PC-3 (cell line): ENCODE measurements at places on chromosomes 11 and 22.
A peak's percentile ranks its signal among the peaks of the same experiment; 100 is the strongest.

GRCh38 chr11:47306484-47306844, 36.5 kb downstream of the MADD start:
- no peak for DNase-seq

DNA sequence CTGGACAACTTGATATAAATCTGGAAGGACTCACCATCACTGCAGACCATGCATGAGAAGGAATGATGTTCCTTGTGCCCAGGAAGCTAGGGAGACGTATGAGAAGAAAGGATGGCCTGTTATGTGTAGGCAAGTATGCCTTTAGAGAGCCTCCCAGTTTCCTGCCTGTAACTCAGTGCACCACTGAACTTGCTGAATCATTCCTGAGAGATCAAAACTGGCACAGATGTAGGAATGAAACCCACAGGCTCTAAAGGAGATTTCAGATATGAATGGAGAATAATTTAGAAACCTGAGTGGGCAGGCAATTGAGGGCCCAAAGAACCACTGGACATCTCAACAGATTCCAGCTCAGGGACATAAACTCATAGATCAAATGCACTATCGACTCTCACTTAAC, 38.4 kb upstream of the PRSS23 start:
- no peak for DNase-seq

DNA sequence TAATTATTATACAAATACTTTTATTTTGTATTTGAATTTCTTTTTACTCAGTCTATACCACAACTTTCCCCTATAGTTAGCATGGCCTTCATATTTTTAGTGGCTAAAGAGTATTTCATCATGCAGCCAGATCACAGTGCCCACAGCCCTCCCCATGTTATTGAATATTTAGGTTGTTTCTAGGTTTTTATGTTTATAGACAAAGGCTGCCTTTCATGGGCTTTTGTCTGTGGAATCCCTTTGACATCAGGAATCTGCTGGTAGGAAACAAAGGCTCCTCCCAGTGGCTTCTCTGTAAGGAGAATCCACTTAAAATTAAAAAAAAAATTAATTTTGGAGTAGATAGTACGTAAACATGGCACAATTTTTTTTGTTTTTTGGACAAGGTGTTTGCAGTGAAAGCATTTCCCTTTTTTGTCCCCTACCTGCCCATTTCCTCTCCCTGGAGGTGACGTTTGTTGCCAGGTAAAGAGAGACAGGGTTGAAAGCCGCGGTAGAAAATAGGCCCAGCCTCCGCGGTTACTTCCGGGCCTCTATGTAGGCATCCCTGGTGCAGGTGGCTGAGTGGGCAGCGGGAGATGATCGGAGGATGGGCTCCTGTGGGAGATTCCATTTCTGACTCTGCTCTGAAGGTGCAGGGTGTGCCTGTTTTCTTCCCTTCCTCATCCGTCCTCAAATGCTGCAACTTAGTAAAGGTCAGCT, 82.2 kb upstream of the OR4B1 start:
- no peak for DNase-seq

- DNase-seq: no peak
Observed at GRCh38 chr11:132312701-132313111, 942.3 kb downstream of the NTM start.

DNA sequence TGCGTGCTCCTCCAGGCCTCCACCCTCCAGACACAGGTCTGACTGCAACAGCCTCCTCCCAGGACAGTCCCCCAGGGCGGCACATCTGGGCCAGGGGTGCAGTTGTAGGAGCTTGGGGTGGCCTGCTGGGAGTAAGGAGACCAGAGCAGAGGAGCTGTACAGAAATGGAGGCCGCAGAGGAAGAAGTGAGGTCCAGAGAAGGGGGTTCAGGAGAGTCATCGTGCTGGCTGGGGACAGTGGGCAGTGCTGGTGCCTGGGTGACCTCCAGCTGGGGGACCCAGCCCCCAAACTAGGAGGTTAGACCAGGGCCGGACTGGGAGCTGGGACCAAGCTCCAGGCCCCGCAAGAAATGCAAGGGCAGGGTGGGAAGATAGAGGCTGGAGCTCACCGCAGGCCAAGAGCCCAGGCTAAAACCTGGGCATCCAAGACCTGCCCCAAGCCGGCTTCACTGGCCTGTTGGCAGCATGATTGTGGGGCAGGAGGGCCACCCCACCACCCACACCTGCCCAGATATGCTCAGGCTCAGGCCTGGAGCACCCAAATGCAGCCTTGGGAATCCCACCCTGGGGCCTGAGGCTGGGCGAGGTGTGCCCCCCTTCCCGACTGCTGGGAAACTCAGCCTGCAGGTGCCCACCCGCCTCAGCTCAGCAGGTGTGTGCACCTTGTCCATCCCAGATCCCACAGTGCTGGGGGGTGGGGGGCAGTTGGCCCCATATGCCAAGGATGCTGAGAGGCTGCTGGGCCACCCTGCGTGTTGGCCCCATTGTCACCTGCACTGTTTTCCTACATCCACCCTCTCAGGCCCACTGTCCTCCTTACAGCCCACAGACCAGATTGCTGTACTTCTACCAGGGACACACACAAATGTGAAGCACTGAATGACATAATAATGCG, 96.9 kb downstream of the MORC2 start:
- no peak for DNase-seq

GRCh38 chr11:35529971-35530495, 4.6 kb upstream of the PAMR1 start:
- DNase-seq: peak; percentile 91

DNA sequence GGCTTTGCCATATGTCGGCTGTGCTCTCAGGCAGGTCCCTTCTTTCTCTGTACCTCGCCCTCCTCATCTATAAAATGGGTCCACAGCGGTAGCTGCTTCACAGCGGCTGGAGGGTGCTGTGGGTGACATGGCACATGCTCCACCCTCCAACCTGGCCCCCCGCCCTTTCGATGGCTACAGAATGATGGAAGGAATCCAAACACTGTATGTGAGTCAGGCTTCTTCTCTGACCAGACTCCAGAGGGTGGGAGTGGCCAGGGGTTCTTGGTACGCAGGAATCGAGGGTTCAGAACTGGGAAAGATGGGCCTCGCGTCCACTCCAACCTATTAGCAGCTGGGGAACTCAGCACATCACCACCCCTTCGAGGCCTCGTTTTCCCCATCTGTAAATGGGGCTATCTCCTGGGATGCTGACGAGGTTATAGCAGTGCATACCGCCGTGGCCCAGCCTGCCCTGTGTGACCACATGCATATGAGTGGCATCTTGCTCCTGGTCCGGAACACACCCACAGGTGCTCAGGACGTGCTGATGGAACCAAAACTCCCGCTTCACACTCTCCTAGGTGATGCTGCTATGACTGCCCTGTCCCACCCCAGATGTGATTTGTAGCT, 26.4 kb downstream of the MN1 start:
- DNase-seq: no peak

GRCh38 chr11:84146826-84147225, 860.7 kb upstream of the CCDC90B start:
- DNase-seq: no peak

- DNase-seq: no peak
Observed at GRCh38 chr11:12053606-12054361, 45.4 kb upstream of the DKK3 start.

DNA sequence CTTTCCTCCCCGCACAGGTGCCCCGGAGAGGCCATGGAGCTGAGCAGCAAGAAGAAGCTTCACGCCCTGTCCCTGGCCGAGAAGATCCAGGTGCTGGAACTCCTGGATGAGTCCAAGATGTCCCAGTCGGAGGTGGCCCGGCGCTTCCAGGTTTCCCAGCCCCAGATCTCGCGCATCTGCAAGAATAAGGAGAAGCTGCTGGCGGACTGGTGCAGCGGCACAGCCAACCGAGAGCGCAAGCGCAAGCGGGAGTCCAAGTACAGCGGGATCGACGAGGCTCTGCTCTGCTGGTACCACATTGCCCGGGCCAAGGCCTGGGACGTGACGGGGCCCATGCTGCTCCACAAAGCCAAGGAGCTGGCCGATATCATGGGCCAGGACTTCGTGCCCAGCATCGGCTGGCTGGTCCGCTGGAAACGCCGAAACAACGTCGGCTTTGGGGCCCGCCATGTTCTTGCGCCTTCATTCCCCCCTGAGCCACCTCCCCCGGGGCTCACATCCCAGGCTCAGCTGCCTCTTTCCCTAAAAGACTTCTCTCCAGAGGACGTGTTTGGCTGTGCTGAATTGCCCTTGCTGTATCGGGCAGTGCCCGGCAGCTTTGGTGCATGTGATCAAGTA, 1.3 kb downstream of the TIGD3 start:
- no peak for DNase-seq

- no peak for DNase-seq
Observed at GRCh38 chr11:115267871-115268270, 236.3 kb downstream of the CADM1 start.

GRCh38 chr22:39209756-39210155, 35.0 kb downstream of the PDGFB start:
- no peak for DNase-seq

GRCh38 chr11:69884286-69884685, 65.1 kb upstream of the FGF3 start:
- no peak for DNase-seq

DNA sequence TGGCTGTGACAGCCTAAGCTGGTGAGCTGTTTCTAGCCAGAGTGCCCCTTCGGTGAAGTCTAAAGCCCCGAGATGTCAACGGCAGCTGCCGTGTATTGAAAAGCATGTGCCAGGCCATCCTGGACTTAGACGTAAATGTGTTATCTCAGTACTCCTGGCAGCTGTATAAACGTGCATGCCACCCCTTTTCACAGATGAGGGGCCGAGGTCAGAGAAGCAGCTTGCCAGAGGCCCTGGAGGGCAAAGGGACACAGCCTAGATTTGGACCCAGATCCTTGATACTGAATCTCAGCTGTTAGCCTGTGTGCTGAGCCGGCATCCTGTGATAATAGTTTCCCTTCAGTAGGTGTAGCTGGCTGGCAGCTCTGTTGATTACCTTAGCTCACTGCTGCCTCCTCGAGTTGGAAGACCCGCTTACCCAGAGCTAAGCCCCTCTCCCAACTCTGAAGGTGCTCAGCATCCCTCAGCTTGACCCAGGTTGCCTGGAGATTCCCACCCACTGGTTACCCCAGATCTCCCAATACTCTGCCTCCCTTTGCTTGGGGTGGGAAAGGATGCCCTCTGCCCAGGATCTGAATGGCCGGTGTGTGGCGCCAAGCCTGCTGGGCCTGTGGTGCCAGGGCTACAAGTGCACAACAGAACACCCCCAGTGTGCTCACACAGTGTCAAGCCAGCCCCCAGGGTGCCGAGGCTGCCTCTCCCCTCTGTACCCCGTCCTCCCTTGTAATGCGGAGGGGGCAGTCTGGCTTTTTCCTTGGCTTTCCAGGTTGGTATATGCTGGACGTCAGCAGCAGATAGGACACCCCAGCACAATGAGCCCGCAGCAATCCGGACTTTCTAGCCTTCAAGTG, 59.8 kb upstream of the WNT7B start:
- peak; percentile 57 for DNase-seq

DNA sequence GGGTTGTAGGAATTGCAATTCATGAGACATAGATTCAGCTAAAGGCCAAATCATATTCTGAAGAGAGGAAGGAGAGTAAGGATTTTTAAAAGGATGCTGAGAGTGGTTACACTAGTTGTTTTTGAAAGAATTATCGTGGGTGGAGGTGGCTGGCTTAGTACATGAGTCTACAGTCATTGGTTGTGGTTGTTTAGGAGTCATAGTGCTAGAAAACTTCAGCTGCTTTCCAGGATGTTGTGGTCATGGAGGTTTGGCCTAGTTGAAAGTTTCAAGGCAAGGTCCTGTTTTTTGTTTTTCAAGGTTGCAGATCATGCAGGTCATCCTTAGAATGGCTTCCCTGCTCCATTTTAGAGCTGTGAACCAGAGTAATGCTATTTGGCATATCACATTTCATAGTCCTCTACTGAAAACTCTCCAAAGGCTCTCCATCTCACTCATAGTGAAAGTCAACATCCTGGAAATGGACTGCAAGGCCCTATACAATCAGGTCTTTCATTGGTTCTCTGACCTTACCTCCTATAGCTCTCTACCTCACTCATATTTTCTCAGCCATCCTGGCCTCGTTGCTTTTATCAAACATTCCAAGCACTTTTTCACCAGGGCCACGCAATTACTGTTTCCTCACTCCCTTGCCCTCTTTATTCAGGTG, 26.1 kb upstream of the ZBTB44 start:
- no peak for DNase-seq

DNA sequence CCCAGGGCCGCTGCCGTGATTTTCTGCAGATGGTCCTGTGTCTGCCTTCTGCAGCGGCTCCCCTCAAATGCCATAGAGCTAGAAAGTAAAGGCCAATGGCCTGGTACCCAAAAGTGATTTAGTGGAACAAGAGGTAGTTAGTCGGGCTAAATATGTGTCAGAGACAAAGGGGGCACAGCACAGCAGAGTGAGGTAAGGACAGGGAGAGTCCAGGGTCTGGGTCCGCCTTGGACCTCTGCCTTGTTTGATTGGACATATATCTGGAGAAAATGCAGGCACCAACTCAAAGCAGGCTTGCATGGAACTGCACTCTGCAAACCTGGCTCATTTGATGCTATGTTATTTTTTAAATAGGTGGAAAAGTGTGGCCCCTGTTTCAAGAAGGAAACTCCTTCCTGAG, 249.6 kb upstream of the B3GAT1 start:
- DNase-seq: no peak

- DNase-seq: peak; percentile 83
Observed at GRCh38 chr11:69447786-69448185, 33.7 kb upstream of the LINC01488 start.

DNA sequence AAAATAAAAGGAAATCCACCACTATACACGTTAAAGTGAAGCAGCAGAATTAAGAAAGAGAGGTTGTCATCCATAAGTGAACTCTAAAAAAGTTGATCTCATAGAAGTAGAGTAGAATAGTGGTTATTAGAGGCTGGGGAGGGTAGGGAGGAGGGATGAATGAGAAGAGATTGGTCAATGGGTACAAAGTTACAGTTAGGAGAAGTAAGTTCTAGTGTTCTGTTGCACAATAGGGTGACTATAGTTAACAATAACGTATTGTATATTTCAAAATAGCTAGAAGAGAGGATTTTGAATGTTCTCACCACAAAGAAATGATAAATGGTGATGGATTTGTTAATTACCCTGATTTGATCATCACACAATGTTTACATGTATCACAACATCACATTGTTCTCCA, 72.0 kb downstream of the CD82 start:
- no peak for DNase-seq

DNA sequence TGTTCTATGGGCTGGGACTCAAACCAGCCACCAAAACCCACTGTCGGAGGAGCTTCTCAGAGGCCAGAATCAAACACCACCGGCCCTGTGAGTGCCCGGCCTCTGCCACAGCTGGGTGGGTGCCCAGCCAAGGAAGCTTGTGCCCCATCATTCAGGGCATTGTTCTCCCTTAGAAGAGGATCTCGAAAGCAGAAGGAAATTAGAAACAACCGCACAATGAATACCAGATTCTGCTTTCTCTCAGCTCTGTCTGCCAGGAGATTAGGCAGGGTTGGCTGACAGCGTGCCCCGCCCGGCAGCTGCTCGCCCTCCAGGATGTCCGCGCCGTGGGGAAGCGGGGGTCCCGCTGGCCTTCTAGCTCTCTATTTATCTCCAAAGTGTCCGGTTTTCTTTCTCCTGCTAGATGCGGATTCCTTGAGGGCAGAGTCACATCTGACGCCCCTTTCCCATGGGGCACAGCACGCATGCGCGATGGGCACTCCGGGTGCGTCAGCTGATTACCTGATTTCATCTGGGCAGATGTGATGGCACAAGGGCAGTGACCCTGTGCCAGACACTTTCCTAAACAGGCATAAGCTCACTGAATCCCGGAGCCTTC, 25.5 kb downstream of the SCGB1A1 start:
- DNase-seq: no peak

GRCh38 chr11:85531191-85531897, 95.8 kb downstream of the DLG2 start:
- DNase-seq: no peak

- no peak for DNase-seq
Observed at GRCh38 chr11:7672276-7672959, 882 bp downstream of the CYB5R2 start.

GRCh38 chr11:99117603-99118002, 96.9 kb downstream of the CNTN5 start:
- no peak for DNase-seq
